ENCODE measurements at places on chromosomes 7 and 10. TPM values are rescaled to one million over a fixed set of nuclear protein-coding genes. Genes with fewer than 3 reads are reported as not detected.

The GIMAP8 gene
- total RNA-seq, result 2.2 TPM

GRCh38 chr7:140625908-140626868 lies 14.4 kb downstream of the DENND2A start:
- peak; percentile 92 for DNase-seq

DNA sequence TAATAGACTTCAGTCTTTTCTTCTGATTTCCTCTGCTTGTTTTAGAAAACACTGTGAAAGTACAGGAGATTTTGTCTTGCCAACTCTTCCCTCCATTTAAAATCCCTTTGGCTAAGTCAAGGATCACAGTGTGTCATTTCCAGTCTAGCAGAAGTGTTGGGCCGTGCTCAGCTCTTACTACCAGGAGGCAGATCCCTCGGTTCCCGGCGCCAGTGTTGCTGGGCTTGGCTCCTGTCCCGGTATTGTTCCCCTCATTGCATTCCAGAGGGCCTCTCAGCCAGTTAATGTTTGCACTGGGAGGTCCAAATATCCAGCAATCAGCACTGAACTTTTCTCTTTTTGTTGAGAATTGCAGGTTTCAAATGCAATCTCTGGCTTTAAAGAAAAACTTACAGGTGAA lies 612.1 kb upstream of the MGMT start:
- peak; percentile 89 for DNase-seq

- no peak for DNase-seq
Measured at GRCh38 chr10:12081470-12081869, 12.7 kb downstream of the DHTKD1 start.

The BBS9 gene
- total RNA-seq, result 26.0 TPM

DNA sequence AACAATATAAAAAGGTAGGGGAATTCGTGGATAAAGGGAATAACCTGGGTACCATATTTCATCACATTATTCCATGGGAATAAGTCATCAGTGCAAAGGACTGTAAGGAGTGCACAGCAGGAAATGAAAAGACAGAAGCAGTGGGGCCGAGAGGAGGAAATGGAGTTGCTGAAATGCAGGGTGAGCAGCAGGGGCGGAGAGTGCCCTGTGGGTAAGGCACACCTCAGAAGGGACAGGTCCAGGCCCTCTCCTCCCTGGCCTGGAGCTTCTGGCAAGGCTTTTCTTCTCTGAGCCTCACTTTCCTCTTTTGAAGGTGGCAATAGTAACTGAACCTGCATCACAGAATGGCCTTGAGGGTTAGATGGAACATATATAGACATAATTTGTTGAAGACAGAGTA lies 26.2 kb downstream of the IKZF1 start:
- no peak for DNase-seq

The PLXNA4 gene
- 5.9 TPM for total RNA-seq

Measured in suprapubic skin (tissue), 4 donors.